ENCODE measurements at places on chromosomes 7 and 10.
A peak's percentile ranks its signal among the peaks of the same experiment; 100 is the strongest.

GRCh38 chr10:33876584-33877400 is 542.3 kb upstream of the NRP1 start:
- H3K4me3 ChIP-seq = no peak overlapping the region
- H3K36me3 ChIP-seq = no peaks in the 10 kb centered on the region
- H3K27ac ChIP-seq = no peak overlapping the region
- no peaks in the 10 kb centered on the region for H3K4me1 ChIP-seq
- no peak for ATAC-seq
- peaks cover 15% of the 10 kb centered on the region for H3K27me3 ChIP-seq

DNA sequence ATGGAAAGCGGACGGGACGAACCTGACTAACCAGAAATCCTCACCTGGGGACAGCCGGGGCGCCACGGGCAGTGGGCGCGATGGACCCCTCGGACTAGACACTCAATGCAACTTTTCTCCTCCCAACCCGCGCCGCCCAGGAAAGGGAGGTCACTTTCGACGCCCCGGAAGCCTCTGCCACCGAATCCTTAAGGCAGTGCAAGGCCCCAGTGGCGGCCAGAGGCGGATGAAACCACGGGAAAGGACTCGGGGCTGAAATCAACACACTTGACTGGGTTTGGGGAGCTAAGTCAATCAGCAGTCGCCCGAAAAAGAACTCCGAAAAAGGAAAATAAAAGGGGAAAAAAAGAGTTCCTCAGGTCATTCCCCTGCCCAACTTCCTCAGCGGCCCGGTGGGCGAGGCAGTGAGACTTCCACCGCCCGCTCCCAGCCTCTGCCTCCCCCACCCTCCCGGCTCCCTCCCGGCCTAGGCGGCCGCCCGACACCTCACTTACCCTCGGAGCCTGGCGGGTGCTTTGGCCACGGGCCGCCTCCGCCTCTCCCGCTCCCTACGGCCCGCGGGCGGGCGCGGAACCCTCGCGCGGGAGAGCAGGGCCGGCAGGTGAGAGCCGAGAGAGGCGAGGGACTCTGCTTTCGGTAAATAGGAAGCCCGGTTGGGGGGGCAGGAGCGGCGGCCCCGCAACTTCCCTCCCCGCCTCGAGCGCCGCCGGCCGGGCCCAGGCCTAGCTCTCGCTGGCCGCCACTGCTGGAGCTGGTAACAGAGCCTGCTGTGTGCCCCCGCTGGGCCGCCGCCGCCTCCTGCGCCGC is 518 bp downstream of the WAPL start:
- peaks cover 54% of the 10 kb centered on the region for H3K36me3 ChIP-seq
- ATAC-seq = peak; percentile 23
- H3K27me3 ChIP-seq = no peaks in the 10 kb centered on the region
- peak overlapping the region; percentile 92 for H3K27ac ChIP-seq
- H3K4me3 ChIP-seq = peak overlapping the region; percentile 91
- H3K4me1 ChIP-seq = peaks cover 35% of the 10 kb centered on the region

DNA sequence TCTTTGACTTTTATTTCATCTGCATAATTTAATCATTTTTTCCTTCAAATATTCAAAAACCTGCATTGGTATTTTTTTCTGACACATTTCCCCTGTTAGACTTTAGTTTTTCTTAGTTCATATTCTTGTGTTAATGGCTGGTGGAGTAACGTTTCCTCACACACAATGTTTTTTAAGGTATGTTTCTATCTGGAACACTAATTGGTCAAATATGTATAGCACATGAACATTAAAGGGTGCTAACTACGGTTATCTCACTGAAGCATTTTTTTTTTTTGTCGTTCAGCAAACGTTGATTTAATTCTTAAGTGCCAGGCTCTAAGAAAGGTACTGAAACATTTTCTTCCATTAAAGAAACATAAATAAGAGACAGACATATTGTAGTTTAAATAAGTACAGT is 87.7 kb downstream of the PTPRZ1 start:
- H3K4me1 ChIP-seq = no peaks in the 10 kb centered on the region
- H3K27ac ChIP-seq = no peak overlapping the region
- no peak for ATAC-seq
- H3K4me3 ChIP-seq = no peak overlapping the region
- no peaks in the 10 kb centered on the region for H3K36me3 ChIP-seq

DNA sequence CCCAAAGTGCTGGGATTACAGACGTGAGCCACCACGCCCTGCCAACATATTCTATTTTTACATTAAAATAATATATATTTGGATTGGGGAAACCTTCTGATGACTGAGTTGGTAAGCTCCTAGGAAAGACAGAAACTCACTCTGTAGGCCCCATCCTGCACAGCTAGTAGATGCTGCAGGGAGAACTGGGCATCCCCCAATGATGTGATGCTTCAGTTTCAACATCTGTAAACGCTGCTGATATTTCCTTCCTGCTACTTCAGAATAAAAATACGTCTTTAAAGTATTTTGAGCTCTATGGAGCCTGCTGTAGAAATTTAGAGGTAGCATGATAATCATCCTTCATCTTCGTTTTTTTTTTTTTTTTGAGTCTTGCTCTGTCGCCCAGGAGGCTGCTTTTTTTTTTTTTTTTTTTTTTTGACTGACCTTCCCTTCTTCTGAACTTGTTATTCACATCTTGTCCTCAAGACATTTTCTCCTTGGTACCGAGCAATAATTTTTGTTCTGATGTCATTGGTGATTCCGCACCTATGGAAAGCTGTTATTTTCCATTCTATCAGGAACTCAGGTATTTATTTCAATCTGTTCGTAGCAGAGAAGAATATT is 21.8 kb upstream of the INPP5F start:
- peaks cover 56% of the 10 kb centered on the region for H3K4me1 ChIP-seq
- H3K27me3 ChIP-seq = no peaks in the 10 kb centered on the region
- peaks cover 31% of the 10 kb centered on the region for H3K36me3 ChIP-seq
- ATAC-seq = peak; percentile 11

DNA sequence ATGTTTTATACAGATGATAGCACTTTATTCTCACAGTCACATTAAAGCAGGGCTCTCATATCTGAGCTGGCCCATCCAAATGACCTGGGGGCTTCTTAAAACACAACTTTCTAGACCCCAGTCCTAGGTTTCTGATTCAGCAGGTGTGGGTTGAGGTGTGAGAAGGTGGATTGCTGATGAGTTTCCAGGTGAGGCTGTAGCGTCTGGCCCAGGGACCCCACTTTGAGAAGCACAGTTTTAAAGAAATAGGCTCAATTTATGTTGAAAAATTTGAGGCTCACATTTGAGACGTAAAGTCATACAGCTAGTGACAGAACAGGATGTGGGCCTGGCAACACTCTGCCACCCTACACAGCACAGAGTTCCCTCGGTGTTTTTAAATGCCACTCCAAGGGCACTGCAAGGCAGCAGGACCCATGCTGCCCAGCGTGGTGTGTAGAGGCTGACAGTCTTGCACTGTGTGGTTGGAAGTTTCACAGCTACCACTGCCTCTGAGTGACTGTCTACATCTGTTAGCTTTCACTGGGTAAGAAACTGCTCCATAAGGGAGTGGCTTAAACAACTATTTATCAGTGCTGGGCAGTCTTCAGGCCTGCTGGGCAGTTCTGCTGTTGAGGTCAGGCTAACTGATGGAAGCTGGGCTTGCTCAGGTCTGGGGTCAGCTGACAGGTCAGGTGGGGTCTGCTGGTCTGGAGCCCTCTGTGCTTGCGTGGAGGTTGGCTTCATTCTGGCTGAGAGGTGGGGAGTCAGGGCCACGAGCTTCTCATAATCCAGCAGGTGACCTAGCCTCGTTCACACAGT is 319.7 kb downstream of the CXCL12 start:
- ATAC-seq = no peak
- H3K27me3 ChIP-seq = peaks cover 4% of the 10 kb centered on the region
- H3K4me1 ChIP-seq = no peaks in the 10 kb centered on the region
- no peak overlapping the region for H3K27ac ChIP-seq
- H3K4me3 ChIP-seq = no peak overlapping the region

DNA sequence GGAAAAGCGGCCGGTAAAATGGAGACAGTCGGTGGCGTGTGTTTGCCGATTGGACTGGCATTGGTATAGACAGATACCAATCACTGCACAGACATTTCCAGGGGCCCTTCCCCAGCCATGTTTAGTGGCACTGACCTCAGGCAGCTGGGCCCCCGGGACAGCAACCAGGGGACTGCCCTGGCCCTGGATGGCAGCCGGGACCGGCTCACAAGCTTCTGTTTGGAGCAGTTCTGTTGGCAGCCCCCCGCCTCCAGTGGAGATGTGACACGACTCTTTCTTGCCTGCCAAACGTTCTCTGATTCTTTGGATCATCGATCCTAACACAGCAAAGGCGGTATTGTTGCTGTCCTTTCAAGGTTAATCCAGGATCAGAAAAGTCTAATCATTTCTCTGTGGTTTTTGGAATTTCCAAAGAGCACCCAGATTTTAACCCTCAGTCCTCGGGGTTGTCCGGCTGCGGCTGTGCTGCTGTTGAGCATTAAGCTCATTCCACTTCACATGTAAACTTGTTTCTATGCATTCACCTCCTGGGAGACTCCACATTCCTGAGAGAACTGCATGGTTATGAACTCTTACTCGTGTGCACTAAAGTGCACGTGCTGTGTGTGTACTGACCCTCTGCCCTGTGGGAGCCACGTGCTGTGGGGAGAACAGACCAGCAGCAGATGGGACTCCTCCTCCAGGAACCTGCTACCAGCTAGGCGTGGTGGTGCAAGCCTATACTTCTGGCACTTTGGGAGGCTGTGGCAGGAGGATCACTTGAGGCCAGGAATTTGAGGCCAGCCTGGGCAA is 46.0 kb downstream of the FOXK1 start:
- H3K27me3 ChIP-seq = no peaks in the 10 kb centered on the region
- H3K4me3 ChIP-seq = no peak overlapping the region
- H3K36me3 ChIP-seq = peaks cover 6% of the 10 kb centered on the region
- peaks cover 14% of the 10 kb centered on the region for H3K4me1 ChIP-seq
- no peak for ATAC-seq
- H3K27ac ChIP-seq = no peak overlapping the region

DNA sequence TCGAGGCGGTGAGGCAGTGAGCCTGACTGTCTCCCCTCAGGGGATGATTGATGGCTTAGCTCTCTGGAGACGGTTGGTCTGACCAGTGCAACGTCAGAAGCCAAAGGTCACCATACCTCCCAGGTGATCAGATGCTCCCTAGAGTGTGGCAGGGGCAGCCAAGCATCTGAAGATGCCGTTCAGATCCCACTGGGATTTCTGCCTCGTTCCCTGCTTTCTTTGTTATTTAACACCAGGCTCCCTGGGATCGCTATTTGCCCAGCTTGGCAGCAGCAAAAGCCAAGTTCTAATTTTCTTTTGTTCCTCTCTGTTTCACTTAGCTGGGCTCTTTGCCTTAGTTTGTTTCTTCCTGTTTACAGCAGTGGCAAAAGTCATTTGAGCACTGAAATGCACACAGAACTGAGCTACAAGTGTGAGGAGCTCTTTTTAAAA is 53.5 kb upstream of the SVIL start:
- H3K27ac ChIP-seq = no peak overlapping the region
- peaks cover 21% of the 10 kb centered on the region for H3K36me3 ChIP-seq
- H3K4me1 ChIP-seq = peaks cover 9% of the 10 kb centered on the region
- no peaks in the 10 kb centered on the region for H3K27me3 ChIP-seq
- no peak for ATAC-seq

All from activated T-helper 17 cell treated with anti-CD3 and anti-CD28 coated beads, Interleukin-2, amount 50 U/mL, for 72 hours (primary cell).